Psoas muscle (tissue), 8 donors: ENCODE measurements at places on chromosomes 2 and 18. TPM values are rescaled to one million over a fixed set of nuclear protein-coding genes. Genes with fewer than 3 reads are reported as not detected.

GRCh38 chr2:96400049-96401000, 64.8 kb downstream of the NCAPH start:
- DNase-seq = no peak

DNA sequence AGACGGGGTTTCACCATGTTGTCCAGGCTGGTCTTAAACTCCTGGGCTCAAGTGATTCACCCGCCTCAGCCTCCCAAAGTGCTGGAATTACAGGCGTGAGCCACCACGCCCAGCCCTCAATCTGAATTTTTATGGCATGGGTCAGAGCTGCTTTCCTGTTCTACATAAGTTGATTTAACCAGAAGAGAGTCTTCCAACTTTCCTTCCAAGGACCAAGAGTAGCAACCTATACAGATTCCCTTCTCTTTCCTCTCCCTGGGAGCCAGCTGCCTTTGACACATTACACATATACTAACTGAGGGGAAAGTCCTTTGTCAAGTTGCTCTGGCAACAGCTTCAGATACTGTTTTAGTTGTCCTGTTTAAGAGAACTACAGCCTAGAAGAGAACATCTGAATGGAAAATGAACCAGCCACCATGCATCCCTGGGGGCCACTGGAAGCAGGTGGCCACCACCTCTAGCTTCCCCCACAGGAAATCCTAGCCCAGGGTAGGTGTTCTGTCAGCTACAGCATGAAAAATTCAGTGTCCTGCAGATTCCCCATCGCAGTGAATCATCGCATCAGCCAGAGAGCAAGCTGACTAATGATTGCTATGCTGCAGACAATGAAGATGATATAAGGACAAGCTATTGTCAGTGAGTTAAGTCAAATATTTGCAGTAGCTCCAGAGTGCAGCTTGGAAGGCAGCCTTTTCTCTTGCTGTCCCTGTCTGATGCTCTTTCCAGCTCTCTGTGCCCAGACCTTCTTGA, 62.9 kb downstream of the POMC start:
- DNase-seq = no peak

GRCh38 chr2:176934869-176935415, 277.7 kb upstream of the HNRNPA3 start:
- no peak for DNase-seq

DNA sequence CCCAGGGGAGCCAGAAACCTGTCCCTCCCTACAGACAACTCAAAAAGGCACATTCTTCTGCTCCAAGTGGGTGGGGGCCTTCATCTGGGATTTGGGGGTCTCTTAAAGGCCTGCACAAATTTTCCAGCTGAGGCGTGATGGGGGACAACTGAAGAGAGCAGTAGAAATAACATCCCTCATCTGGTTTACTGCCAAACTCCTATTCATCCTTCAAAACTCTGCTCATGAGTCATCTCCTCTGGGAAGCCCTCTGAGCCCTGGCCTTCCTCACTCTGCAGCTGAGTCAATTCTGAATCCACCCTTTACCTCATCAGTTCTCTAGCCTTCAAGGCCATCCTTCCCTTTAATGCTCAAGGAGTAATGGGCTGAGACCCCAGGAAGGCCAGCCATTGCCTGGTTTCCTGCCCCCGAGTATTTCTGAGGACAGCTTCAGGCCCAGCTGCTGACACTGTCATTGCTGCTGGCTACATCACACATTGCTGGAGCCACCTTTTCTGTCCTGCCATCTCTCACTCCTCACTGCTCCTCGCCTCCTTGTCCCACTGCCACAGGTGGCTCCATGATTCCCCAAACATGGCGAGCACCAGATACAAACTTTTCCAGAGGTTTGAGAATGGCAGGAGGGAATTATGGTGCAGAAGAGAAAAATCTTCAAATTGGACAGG, 32.2 kb upstream of the GLI2 start:
- no peak for DNase-seq

GRCh38 chr2:136006658-136007057, 21.2 kb upstream of the DARS1 start:
- no peak for DNase-seq

DNA sequence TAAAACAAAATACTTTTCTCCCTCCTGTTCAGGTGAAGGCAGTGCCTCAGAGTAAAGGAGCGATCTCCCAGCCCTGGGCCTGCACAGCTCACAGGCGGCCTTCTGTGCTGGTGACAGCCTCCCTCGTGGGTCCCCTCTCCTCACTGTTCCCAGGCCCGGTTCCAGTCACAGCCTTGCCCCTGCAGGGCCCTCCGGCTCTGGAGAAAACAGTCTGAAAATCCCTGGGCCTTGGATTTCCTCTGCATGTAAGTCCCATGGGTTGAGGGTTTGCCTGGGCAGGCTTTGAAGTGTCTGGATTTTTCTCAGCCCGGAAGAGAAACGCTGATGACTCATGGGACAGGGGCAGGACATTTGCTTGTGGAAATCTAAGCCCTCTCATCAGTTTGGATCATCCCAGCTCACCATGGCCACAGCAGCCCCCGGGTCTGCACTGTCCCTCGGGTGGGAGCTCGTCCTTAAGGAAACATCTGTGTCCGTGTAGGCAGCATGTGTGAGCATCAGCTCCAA, 186.1 kb upstream of the RAB12 start:
- DNase-seq = no peak

DNA sequence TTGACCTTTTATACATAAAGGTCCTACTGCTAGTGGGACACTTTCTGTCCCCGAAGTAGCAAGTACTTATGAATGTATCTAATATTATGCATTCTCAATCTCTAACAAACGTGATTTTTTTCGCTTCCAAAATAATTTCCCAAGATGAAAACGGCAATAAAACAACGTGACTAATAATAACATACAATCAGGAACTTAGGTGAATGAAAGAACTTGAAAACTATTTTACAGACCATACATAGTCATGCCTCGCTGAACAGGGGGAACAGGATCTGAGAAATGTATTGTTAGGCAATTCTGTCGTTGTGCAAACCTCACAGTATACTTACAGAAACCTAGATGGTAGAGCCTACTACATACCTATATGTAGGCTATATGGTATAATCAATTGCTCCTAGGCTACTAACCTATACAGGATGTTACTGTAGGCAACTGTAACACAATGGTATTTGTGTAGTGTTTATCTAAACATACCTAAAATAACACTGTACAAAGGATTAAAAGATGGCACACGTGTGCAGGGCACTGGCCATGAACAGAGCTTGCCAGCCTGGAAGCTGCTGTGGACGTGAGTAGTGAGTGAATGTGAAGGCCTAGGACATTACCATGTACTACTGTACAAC, 2.5 kb downstream of the RTN4 start:
- DNase-seq = no peak

DNA sequence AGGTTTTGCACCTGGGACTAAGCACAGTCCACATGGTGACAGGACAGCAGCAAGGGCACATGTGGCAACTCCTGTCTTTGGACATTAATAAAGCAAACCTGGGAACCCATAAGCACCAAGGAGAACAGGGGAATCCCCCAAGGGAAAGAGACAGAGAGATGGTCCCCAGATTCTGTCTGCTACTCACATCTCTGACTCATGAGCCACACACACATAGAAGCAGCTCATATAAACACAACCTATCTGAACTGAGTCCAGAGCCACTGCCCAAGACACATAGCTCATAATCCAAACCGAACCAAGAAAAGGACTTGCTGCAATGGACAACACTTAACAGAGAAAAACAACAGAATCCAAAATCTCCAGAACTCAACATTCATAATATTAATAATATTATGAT, 82.5 kb downstream of the OSBPL1A start:
- no peak for DNase-seq

GRCh38 chr2:241509155-241509784, 886 bp upstream of the STK25 start:
- no peak for DNase-seq

GRCh38 chr18:47263430-47264307, 12.2 kb upstream of the SKOR2 start:
- DNase-seq = no peak

- DNase-seq = no peak
These were observed 316.8 kb downstream of the AFF3 start for GRCh38 chr2:99825630-99826029.

DNA sequence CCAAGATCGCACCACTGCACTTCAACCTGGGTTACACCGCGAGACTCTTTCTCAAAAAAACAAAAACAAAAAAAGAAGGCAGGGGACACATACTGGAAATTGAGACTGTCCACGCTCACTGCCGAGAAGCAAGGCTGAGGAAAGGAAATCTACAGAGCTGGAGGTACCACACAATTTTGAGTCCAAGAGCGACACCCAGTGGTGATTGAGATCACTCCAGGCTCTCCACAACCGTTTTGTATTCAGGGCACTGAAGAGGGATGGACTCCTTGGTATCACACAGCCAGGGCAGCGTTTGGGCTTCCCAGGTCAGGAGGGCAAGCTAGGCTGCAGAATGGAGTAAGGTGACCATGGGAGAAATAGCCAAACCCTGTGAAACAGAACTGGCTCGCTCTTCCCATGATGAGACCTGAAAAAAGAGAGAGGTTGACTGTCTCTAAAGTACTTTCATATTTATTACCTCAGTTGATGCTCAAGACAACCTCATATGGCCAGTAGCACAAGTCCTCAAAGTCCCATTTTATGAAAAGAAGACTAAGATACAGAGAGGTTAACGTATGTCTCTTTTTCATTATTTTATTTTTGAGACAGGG, 74.5 kb upstream of the YPEL5 start:
- DNase-seq = no peak

GRCh38 chr2:150425121-150425955, 62.1 kb downstream of the RND3 start:
- DNase-seq = no peak

DNA sequence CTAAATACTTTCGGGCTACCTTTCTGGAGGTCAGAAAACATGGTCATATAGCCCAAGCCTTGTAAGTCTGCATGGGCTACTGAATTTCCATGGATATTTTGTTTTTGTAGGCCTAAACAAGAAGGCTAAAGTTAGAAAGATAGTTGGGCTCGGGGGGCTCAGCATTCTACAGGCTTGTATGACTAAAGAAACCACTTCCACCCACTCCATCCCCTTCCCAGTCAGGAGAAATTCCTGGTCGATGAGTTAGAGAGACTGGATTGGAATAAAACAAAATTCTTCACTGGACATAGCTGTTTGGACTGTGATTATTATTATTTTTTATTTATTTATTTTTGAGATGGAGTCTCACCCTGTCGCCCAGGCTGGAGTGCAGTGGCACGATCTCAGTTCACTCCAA, 539.4 kb upstream of the TNP1 start:
- no peak for DNase-seq

- DNase-seq = peak; percentile 82
These were observed 121.3 kb downstream of the AGAP1 start for GRCh38 chr2:235614900-235615712.

GRCh38 chr2:232925821-232926156, 55.7 kb downstream of the SNORC start:
- no peak for DNase-seq

GRCh38 chr2:163600801-163601200, 135.0 kb downstream of the FIGN start:
- DNase-seq = no peak

DNA sequence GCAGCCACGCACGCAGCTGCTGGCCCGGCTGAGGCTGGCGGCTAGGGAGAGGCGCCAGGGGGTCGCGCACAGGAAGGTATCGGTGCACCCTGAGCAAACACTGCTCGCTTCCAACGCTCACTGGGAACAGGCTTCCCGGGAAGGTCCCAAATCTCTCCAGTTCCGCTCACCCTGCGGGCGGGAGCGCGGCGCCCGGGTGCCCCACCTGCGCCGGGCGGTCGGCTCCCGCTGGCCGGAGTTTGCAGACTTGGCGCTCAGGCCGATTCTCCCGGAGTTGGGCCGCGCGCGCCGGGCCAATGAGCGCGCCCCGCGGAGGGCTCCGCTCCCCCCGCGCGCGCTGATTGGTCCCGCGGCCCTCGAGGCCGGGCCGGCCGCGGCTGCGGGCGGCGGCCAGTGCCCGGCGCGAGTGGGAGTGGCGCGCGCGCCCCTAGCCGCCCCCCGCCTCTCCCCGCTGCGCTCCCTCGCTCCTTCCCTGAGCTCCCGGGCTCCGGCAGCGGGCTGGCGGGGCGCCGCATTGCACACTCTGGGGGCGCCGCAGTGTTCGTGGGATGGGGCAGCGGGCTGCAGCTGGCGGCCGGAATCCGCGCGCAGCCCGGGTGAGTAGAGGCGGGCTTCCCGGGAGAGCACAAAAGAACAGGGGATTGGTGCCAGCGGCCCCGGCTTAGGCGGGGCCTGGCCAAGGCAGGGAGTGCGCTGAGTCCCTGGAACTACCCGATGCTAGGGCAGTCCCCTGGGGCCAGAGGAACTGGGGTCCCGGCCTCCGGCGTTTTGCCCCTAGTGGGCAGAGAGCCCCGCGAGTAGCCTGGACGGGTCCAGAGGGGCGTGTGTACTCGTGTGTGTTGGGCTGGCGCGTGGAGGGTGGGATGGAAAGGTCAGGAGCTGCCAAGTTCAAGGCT, at the start of gene LYPD6:
TSS of gene LYPD6 (plus strand) at position 461 of the 896 bp plus-strand sequence. CDS start 107,122 bp downstream, outside the sequence.
- peak; percentile 80 for DNase-seq

- no peak for DNase-seq
These were observed 2.2 kb downstream of the DNER start for GRCh38 chr2:229712136-229712535.

- peak; percentile 67 for DNase-seq
These were observed 22.2 kb upstream of the ITSN2 start for GRCh38 chr2:24382363-24383073.

DNA sequence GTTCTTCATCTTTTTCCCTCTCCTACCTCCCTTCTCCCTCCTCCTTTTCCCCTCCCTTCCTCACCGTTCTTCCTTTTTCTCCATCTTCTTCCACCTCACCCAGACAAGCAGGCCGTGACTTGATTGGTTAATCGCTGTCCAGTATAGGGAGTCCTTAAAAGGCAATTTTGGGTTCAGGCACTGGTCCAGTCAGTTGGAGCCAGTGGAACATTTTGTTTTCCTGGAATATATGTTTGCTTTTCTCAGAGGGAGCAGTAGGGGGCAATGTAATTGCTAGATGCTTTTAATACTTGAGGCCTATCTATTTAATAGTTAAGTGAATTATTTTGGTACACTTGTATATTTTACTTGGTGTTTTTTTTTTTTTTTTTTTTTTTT, 15.0 kb downstream of the ELAC1 start:
- DNase-seq = no peak

The DSG2 gene
- total RNA-seq = 0.76 TPM

The KHK gene
- total RNA-seq = 4.5 TPM

The PROKR1 gene
- total RNA-seq = not detected

The MYO5B gene
- total RNA-seq = 0.44 TPM

The ZSWIM2 gene
- not detected for total RNA-seq

The ATOH8 gene
- 22.0 TPM for total RNA-seq

The PJVK gene
- total RNA-seq = 1.5 TPM

The MC2R gene
- not detected for total RNA-seq
